Ecto neural progenitor cell (in vitro differentiated cells): ENCODE measurements at places on chromosomes 6 and 20.

DNA sequence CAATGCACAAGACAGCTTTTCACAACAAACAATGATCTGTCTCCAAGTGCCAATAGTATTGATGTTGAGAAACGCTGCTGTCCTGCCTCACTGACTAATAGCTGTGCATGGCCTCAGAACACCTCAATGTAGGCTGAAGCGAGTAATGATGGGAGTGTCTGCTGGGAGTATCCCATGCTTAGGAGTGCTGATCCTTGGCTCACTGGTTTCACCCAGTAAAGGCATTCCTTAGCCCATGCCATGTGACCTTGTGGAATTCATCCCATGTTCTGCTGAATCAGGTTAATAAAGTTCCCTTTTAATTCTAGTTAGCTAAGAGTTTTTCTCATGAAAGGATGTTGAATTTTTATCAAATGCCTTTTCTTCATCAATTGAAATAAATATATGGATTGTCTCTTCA lies 3.8 kb upstream of the WFDC12 start:
- no peak for DNase-seq

DNA sequence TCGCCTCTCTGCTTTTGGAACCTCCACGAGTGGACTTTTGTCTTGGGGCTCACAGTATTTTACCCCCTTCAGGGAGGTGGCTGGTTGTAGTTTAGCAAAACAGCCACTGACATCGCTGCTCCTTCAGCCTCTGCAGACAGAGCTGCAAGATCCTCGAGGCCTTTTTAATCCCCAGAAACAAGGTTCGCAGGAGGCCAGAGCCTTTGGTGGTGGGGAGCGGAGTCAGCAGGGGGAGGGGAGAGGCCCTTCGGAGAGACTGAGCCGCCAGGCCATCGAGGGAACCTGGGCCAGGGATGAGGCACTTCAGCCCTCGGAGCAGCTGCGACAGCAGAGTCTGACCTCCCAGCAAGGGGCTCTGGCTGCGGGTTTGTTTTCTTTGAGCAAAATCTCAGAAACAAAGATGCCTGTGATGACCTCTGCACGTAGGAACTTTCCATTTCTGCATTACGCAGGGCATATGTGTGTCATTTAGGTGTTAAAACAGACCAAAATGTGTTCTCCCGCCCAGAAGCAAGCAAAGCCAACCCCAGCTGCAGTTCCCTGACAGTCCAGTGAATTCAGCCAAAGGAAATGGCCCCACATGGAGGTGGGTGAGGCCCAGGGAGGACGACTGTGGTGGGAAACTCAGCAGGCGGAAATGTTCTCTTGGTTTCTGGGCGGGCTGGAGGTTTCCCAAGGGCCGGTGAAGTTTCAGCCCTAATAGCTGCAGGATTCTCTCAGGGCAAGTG lies 171.2 kb upstream of the SULF2 start:
- no peak for DNase-seq

DNA sequence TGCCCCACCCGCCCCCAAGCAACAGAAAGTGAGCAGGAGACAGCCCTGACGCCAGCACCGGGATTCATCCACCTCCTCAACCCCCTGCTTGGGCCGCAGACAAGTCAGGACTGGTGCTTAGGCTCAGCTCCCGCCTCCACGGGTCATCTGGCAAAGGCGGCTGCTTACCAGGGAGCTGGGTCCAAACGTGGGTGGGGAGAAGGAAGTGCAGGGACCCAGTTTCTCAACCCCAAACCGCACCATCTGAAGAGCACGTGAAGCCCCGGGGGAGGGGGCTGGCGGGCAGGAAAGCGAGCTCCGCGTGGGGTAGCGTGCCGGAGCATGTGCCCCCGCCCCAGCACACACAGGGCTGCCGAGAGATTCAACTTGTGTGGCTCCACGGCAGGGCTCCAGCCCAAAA lies 87.2 kb downstream of the BMP7 start:
- DNase-seq, result no peak

- no peak for DNase-seq
Measured at GRCh38 chr6:7978736-7979135, 68.1 kb upstream of the TXNDC5 start.

GRCh38 chr6:64083261-64083660 lies 447.7 kb downstream of the PHF3 start:
- DNase-seq, result no peak

DNA sequence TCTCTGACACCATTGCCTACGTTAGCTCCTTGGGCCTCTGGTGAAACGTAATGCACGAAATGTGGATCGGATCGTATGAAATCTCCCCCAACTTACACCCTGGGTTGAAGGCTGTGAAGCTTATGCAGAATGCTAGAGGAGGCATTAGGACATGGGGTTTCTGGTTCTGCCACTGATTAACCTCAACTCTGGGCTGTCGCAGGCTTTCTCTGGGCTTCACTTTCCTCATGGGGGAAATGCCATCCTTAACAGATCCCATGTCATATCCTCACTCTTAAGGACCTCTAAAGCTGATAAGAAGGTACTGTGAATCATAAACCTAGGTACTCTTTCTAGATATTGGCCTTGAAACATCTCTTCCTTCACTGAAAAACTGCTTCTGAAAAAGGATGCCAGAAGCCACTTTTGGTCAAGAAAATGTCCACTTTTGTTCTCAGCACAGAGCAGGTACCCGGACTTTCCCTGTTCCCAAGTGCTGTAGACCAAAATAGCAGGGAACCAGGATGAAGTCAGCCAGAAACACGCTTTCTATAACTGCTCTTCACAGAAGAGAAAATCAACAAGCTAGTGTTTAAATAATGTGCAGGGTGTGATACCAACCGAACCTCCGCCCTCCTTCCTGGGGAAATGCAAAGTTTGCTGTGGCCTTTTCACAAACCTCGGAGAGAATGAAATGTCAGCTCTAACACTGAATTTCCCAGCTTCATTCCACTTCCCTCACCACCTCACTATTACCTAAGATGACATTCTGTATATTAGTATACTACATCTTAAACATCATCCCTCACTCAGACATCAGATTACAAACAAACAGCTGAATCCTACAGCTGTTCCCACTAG lies 118.9 kb downstream of the BACH2 start:
- no peak for DNase-seq

GRCh38 chr6:47005486-47005885 lies 36.6 kb downstream of the ADGRF1 start:
- DNase-seq, result no peak

DNA sequence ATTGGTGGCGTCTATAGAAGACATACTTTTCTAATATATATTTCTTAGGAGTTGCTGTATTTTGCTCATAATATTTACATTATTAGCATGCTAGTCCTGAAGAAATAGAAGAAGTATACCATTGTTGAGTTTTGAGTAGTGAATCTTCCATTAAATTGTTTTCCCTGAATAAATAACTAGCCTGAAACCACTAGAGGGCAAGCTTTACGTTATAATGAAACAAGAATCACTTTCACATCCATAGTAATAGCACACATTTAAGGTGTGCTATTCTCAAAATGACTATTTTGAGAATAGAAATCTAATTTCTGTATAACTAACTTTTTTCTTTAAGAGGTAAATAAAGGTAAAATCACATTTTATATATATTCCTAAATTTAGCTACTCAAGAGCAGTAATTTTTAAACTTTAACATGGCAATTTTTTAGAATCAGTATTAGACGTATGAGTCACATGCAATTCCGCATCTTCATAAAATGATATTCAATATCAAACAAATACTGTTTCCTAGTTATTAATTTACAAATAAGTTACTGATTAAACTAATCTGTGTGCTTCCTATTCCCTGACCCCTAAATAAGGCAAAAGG lies 213.2 kb upstream of the MANEA start:
- no peak for DNase-seq
